GM12878 (cell line): ENCODE measurements at places on chromosomes 1 and 21. TPM values are rescaled to one million over a fixed set of nuclear protein-coding genes. Genes with fewer than 3 reads are reported as not detected.

- no peak for DNase-seq
These were observed 16.5 kb downstream of the SPOCD1 start for GRCh38 chr1:31799196-31799894.

DNA sequence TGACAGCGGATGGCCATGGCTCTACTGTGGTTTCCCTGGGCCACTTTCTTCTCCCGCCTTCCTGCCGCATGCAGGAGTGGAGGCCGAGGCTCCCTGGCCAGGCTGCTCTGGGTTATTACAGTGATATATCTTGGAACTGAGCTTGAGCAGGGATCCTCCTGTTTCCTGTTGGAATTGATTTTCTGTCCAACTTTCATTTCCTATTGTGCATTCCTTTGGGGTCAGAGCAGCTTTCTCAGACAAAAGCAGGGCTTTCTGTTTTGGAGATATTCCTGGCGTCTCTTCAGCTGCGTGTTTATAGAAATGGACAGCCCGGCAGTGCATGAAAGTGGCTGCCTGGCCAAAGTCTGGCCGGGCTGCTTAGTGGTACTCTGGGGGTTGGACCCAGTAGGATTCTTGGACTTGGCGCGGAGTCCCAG is 146.4 kb downstream of the KIF26B start:
- no peak for DNase-seq

- no peak for DNase-seq
These were observed 150.7 kb downstream of the CLIC6 start for GRCh38 chr21:34819357-34819999.

DNA sequence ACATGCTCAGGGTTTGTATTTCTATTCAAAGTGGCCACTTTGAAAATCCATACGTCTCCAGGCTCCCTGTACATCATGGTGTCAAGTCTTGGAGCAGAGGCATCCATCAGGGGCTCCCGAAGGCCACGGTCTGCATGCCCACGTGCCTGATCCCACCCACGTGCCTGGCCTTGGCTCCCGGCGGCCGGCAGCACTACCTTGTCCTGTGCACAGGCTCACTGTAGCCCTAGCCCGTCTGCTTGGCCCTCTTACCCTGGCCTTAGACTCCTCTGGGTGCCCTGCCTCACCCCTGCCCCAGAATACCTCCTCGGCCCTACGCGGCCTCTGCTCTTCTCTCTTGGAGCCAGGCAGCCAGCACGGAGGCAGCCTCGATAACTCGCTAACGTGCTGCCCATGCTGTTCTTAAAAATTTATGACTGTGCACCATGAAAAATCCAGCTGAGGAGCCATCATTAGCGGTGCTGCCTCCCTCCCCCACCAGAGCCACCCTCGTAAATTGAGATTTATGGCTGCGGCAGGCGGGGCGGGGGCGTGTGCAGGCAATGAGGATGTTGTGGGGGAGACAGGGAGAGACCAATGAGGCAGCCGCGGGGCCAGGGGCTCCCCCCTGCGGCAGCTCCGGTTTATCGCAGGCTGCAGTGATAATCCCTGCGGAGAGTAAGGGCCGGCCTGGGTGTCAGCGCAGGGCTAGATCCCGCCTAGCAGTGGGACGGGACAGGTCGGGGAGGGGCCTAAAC is 24.6 kb downstream of the DMAP1 start:
- no peak for DNase-seq

DNA sequence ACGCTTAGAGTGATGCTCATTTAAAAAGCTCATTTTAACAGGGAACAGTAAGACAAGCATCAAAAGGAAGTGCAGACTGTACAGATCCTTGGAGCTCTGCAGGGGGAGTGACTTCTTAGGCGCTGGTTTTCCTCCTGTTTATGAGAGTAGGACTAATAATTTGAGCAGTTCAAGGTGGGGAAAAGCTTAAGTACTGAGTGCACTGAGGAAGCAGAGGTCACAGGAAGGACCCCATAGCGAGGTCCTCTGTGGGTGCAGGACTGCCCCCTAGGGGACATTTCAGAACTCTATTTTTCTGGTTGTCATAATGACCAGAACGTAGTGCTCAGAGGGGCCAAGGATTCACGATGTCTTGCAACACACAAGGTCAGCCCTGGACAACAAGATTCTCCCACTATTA is 112.1 kb downstream of the HLCS start:
- DNase-seq: no peak

The HNRNPR gene
- polyA plus RNA-seq: 248 and 260 TPM in 2 replicates

The OR2M3 gene
- polyA plus RNA-seq: 0.05 TPM in 1 of 2 replicates, not detected in the other

The PLPP3 gene
- 6.6 and 8.2 TPM in 2 replicates for polyA plus RNA-seq
